Left renal cortex interstitium (tissue), 4 donors: ENCODE measurements at places on chromosomes 7 and 10.

DNA sequence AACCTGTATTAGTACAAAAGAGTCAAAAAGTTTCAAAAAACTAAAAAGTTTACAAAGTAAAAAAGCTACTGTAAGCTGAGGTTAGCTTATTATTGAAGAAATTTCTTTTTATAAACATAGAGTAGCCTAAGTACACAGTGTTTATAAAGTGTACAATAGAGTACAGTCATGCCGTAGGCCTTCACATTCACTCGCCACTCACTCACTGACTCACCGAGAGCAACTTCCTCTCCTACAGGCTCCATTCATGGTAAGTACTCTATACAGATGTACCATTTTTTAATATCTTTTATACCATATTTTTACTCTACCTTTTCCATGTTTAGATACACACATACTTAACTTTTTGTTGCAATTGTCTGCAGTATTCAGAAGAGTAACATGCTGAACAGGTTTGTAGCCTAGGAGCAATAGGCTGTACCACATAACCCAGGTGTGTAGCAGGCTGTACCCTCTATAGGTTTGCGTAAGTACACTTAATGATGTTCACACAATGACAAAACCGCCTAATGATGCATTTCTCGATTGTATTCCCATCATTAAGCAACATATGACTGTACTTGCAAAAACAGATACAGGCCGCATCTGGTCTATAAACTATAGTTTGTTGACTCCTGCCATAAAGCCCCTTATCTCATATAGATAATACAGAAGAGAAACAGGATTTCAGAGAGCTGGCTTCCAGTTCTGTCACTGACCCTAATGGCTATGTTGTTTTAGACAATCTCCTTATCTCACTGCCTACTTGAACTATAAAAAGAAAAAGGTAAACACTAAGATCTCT is 438.8 kb downstream of the HTR7 start:
- DNase-seq: no peak

DNA sequence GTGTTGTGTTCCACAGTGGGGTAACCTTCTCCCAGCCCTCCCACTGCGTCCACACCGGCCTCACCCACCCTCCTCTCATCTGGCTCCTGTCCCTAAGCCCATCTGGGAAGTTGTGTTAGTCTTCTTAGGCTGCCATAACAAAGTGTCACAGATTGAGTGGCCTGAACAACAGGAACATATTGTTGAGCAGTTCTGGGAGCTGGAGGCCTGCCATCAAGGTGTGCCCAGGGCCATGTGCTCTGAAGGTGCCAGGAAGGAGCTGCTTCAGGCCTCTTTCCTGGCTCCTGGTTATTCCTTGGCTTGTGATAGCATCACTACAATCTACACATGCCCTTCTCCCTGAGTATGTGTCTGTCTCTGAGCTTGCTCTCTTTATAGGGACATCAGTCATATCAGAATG is 327.6 kb upstream of the COBL start:
- no peak for DNase-seq

DNA sequence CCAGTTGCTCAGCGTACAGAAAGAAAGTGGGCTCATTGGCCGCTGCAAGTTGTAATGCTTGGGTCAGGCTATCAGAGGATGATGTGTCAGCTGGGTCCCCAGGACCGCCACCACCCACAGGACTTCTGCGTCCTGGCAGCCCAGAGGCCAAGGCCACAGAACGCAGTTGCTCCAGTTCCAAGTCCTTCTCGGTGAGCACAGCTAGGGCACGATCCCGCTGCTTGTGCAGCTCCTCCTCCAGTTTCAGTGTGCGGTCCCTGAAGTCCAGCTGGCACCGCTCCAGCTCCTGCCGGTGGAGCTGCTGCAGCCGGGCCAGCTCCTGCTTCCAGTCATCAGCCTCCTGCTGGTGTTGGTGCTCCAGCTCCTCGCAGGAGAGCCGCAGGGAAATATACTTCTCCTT is 3.0 kb downstream of the GCC1 start:
- DNase-seq: no peak

- no peak for DNase-seq
Measured at GRCh38 chr10:126350216-126350992, 37.9 kb downstream of the ADAM12 start.
